Vein endothelial cell (primary cell): ENCODE measurements at places on chromosomes 5 and 9. TPM values are rescaled to one million over a fixed set of nuclear protein-coding genes. Genes with fewer than 3 reads are reported as not detected.

ARL14EPL gene
- 0.33 and 0.67 TPM in 2 replicates for total RNA-seq

CCNJL gene
- 10.1 and 12.4 TPM in 2 replicates for total RNA-seq

STPG3 gene
- total RNA-seq = not detected in 2 replicates

RMI1 gene
- total RNA-seq = 5.9 and 10.8 TPM in 2 replicates

CCNB1 gene
- 64.3 and 103 TPM in 2 replicates for total RNA-seq

CRHBP gene
- total RNA-seq = 0.29 TPM in 1 of 2 replicates, not detected in the other

TMOD1 gene
- 1.1 and 2.0 TPM in 2 replicates for total RNA-seq

NIM1K gene
- not detected in 2 replicates for total RNA-seq

NLN gene
- 37.9 and 47.1 TPM in 2 replicates for total RNA-seq

OR1J2 gene
- 0.19 TPM in 1 of 2 replicates, not detected in the other for total RNA-seq

OTULINL gene
- total RNA-seq = under 0.01 and 0.19 TPM in 2 replicates

PCDHGA5 gene
- total RNA-seq = 1.5 and 1.6 TPM in 2 replicates

SPRY4 gene
- 22.2 and 30.2 TPM in 2 replicates for total RNA-seq

MYOZ3 gene
- total RNA-seq = under 0.01 and 1.1 TPM in 2 replicates

PCDHB8 gene
- total RNA-seq = 0.29 and 1.3 TPM in 2 replicates

MARCOL gene
- total RNA-seq = not detected in 2 replicates

CAPSL gene
- not detected in 2 replicates for total RNA-seq
